ENCODE measurements at places on chromosomes 6 and 20.
A peak's percentile ranks its signal among the peaks of the same experiment; 100 is the strongest.

- no peak for DNase-seq
These were observed 5.0 kb downstream of the GFRA4 start for GRCh38 chr20:3658019-3658715.

DNA sequence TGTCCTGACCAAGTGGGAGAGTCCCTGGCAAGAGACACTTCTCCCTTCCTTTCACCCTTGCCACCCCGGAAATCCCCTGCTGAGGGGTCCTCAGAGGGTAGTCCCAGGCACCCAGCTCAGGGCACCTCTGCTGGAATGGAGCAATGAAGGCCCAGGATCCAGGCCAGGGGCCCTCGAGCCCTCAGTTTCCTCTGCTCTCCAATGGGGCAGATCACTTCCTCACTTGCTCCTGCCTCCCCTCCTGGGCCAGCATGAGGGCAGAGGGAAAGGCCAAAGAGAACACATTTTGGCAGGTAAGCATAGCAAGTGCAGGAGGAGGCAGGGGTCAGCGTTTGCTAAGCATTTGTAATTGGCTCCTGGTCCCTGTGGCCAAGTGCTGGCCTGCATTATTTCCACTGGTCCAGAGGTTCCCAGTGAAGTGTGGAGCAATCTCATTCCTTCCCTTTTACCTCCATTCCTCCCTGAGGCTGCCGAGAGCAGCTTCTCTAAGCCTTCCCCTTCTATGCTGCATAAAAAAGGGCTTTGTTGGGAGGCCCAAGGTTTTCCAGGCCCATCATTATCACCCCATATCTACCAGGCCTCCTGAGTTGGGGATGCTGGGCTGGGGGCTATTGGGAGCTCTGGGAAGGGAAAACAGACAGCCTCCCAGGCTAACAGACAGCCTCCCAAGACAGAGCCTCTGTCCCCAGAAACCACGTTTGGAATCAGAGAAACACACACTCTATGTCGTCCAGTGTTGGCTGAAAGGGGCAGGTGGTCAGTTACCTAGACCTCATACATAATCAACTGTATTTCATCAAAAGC, 28.8 kb upstream of the VEGFA start:
- no peak for DNase-seq

GRCh38 chr6:7953753-7954152, 43.2 kb upstream of the TXNDC5 start:
- DNase-seq: no peak

DNA sequence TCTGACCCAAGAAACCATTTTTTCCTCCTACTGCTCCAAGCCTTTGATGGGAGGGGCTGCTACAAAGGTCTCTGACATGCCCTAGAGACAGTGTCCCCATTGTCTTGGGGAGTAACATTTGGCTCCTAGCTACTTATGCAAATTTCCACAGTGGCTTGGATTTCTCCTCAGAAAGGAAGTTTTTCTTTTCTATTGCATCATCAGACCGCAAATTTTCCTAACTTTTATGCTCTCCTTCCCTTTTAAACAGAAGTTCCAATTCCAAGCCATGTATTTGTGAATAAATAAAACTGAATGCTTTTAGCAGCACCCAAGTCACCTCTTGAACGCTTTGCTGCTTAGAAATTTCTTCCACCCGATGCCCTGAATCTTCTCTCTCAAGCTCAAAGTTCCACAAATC, 51.0 kb downstream of the SLC22A2 start:
- DNase-seq: no peak

DNA sequence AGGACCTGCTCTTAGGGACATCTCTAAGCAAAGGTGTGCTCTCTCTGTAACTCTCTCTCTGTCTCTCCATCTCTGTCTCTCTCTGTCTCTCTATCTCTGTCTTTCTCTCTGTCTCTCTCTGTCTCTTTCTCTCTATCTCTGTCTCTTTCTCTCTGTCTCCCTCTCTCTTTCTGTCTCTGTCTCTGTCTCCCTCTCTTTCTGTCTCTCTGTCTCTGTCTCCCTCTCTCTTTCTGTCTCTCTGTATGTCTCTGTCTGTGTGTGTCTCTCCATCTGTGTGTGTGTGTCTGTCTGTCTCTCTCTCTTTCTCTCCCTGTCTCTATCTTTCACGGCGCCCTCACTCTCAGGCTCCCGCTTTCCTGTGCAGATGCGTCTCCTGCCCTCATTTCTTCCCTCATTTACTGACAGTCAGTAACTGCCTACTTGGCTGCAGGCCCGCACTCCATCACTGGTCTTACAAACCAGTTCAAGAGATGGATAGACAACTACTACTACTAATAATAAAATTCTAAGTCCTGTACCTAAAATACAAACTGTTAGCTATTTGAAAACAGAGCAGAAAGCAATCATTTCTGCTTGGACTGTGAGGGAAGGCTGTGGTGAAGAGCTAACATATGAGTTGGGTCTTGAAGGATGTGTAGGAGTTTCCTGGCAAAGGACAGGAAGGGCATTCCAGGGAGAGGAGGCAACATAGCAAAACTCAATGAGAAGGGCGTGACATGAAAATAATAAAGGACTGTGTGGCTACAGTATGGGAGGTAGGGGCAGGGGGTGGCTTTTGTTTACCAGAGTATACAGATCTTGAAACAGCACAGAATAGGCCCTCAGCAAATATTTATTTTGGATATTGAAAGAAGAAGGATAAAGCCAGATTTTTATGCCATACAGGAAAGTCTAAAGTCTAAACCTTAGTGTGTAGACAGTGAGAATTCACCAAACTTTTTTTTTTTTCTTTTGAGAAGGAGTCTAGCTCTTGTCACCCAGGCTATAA, 67.8 kb upstream of the TAB2 start:
- DNase-seq: no peak

DNA sequence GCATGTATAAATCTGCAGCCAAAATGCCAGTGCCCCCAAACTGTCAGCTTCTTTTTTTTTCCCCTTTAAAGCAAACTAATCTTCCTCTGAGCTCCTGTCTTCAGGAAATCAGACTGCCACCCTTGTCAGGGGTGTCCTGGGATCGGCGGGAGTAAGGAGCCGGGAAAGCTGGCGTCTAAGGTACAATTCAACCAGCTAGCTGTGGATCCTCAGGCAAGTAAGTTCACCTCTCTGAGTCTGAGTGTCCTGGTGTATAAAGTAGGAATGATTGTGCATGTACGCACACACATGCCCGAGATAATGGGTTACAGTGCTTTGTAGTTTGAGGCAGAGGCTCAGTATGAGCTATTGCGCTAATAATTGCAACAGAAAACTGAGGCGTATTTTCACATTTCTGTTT, 98.3 kb downstream of the ANKRD60 start:
- no peak for DNase-seq

DNA sequence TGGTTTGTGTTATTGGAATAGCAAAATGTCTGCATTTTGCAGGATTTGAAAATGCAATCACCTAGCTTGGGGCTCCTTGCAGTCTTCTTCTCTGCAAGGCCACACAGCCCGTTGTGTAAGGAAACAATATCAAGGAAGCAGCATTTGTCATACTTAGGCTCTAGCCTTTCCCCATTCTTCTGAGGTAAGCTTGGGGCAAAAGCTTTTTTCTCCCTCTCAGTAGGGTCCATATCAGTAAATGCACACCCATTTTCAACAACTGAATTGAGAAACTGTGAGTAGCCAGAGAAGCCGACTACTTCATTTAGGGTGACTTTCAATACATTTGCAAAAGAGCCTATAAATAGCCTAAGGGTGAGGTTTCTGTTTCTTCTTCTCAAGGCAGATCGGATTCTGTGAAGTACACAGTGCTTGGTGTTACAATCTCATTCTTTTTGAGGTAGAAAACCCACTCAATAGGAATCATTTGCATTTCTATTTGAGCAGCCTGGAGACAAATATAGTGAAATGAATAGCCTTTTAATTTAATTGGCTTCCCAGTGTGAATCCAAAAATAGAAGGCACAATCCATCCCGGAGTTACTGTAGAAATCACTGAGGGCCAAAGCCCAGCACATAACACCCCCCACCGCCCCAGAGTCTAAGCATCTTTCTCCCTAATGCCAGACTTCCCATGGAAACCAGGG, 61.8 kb downstream of the BTBD3 start:
- no peak for DNase-seq

DNA sequence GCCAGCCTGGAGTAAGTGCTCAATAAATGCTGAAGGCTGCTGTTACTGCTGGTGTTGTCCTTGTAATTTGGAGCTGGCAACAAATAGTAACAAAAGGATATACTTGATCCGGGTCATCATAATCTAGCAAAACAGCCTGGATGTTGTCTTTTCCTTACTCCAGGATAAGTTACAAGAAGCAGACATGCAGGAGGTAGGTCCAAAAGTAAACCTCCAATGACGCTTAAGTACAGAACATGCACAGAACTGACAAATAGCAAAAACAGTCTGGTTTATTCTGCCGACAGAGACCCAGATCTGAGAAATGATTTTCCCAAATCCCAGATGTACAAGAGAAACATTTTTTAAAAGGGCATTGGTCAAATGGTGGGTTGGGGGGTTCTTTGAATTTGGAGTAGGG, 93.0 kb upstream of the KCNK16 start:
- no peak for DNase-seq

- DNase-seq: no peak
These were observed 26.6 kb downstream of the POFUT1 start for GRCh38 chr20:32234135-32234808.

- DNase-seq: no peak
These were observed 172.3 kb downstream of the ANKRD60 start for GRCh38 chr20:58056021-58056591.

DNA sequence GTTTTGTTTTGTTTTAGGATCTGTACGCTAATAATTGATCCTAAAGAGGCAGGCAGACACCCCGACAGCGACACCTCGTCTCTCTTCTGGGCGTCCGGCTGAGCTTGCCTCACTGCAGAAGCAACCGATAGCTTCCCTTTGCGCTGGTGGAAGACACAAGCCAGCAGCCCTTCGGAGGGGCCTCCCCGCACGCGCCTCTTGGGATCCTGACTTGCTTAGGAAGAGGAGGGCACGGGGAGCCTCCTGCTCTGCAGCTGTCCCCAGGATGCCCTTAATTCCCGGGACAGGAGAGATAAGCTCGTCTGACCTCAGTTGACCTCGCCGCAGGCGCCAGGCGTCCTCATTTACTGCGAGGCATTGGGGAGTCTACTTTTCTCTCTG, 94.0 kb downstream of the CD83 start:
- peak; percentile 37 for DNase-seq

GRCh38 chr20:23050847-23051627, 1.6 kb upstream of the THBD start:
- DNase-seq: peak; percentile 70

- no peak for DNase-seq
These were observed 56.9 kb downstream of the PREX1 start for GRCh38 chr20:48770700-48771442.

GRCh38 chr20:48049171-48049570, 263.9 kb upstream of the SULF2 start:
- DNase-seq: no peak

DNA sequence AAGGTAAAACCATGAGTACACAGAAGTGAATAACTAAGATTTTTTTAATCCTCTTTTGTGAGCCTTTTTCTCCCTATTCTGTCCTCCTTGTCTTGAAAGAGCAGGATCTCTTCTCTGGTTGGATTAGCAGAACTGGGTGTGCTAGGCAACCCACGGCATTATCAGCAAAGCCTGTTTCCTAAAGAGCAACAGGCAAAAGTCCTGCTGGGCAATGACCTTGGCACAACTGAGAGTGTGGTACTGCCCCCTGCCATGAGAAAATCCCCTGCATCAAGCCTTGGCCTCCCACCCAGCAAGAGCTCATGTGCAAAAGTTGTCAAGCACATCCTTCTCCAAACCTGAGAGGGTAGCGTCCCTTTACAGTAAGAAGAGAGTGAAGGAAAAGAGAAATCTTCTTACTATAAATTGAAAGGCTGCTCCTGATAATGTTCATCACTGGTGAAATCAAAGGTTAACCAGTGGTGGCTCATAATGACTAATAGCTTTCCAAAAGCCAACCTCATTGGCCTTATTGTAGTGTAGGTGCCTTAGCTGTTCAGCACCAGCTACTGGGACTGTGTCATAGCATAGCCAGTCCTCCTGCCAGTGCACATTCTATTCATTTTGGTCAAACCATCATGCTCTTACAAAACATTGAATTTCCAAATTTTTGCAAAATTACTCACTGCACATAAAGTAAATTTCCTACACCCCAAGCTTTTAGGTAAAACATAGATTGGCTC, 17.1 kb downstream of the KIF6 start:
- no peak for DNase-seq

- no peak for DNase-seq
These were observed 51.1 kb downstream of the B3GAT2 start for GRCh38 chr6:70905742-70906141.

- no peak for DNase-seq
These were observed 98.4 kb downstream of the PSMB1 start for GRCh38 chr6:170454512-170455285.

GRCh38 chr20:44581515-44581914, 864 bp upstream of the PKIG start:
- DNase-seq: no peak

DNA sequence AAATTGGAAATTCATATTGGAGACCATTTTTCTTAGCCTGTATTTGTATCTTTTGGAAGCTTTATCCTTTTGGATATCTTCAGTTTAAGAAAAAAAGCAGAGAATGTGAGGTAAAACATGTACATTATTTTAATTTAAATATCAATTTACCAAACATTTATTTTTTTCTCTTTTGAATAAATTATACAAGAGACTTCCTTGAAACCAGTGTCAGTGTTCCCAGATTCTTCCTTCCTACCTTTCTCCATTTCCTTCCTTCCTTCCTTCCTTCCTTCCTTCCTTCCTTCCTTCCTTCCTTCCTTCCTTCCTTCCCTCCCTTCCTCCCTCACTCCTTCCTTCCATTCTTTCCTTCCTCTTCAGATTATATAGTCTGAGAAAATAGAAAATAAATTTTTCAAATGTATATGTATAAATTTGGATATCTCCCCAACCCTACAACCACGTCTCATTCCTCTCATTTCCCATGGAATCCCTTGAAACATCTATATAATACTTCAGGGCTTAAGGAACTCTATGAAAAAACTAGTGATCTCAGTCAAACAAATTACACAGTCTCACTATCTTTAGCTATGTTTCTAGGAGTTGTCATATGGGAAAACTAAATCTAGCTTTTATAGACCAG, 528.4 kb downstream of the GRIK2 start:
- DNase-seq: no peak

GRCh38 chr6:16295471-16295870, 57.1 kb downstream of the GMPR start:
- no peak for DNase-seq

DNA sequence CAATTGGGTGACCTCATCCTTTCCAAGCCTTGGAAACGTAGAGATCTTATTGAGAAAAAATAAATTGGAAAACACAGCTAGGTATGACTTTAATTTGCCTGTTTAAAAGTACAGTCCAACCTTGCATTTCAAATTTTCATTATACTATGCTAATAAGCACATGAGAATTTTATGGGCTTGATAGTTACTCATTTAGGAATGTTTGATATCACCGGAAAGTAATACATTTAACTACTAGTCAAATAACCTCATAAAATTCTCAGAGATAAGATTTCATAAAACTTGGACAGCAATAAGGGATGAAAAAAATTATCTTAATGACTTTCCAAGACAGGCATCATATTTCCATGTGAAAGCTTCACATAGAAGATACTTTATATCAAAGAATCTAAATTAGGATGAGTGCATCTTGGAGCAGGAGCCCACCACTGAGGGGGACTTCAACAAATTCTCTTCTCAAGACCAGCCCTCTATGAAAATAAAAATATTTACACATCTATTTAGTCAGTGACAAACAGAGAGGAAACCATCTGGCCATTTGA, 236.3 kb downstream of the EPHA7 start:
- no peak for DNase-seq

Measured in mucosa of gallbladder (tissue), 1 donor.